ENCODE measurements at places on chromosomes 12 and 14.

GRCh38 chr12:132528564-132529106, 38.7 kb downstream of the FBRSL1 start:
- no peak for DNase-seq

- DNase-seq, result no peak
Observed at GRCh38 chr14:105272623-105273022, 24.3 kb downstream of the BTBD6 start.

DNA sequence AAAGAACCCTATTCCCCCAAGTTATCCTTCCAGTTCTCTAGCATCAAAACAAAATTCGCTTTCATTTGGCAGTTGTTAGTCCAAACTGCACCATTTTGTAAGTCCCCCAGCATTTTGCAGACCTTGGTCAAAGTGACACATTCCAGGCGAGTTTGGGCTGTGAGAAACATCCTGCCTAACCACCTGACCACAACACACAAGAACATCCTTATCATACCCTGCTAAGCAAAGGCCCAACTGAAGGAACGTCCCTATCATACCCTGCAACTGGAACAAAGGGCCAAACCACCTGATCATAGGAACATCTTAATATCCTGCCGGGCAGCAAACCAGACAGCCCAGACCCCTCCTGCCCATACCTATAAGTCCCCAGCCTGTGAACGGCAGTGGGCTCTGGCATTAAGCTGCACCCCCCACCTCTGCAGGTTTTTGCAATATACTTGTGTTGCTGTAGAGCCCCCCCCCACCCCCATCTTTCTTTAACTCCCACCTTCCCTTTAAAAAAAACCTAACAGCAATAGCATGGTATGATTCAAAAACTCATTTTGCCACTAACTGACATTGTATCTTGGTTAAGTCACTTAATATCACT, 2.7 kb downstream of the PCNX4 start:
- no peak for DNase-seq

- DNase-seq, result no peak
Observed at GRCh38 chr12:63220921-63221320, 69.9 kb upstream of the AVPR1A start.

DNA sequence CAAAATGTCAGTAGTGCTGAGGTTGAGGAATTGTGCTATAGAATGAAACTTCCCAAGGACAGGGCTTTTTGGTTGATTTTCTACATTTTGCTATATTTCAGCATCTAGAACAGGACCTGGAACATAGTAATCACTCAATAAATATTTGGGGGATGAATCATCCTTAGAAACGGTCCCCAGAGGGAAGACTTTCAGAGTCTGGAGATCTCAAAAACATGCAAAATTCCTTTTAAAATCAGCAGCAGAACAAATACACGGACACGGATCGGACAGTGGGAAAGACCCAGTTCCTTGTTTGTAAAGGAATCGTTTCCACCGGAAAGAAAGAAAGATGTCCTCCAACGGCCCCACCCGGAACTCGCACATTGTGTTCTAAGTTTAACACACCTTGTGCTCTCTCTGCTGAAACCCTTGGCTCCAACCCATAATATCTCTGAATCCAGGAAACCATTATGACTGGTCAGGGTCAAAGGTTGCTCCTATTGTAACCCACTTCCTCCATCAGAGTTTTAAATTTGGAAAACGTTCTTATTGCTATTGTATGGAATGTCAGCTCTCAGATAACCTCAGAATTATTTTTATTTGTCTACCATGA, 617.2 kb downstream of the MED13L start:
- no peak for DNase-seq

DNA sequence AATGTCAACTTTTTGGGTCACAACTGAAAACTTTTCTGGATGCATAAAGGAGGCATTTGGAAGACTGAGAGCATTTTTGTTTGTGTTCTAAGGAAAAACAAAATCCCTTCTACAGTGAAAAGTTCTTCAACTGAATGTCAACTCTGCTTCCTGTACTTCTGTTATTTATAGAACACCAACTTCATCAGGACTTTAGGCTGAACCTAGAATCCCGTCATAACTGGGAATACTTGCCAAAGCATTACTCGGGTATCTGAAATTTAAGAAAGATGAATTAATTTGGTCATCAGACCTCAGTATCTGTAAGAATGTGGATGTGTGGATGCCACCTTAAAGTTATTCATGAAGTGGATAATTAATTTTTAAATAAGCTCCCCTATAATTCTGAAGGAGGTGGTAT, 73.2 kb downstream of the FERMT2 start:
- DNase-seq, result no peak

DNA sequence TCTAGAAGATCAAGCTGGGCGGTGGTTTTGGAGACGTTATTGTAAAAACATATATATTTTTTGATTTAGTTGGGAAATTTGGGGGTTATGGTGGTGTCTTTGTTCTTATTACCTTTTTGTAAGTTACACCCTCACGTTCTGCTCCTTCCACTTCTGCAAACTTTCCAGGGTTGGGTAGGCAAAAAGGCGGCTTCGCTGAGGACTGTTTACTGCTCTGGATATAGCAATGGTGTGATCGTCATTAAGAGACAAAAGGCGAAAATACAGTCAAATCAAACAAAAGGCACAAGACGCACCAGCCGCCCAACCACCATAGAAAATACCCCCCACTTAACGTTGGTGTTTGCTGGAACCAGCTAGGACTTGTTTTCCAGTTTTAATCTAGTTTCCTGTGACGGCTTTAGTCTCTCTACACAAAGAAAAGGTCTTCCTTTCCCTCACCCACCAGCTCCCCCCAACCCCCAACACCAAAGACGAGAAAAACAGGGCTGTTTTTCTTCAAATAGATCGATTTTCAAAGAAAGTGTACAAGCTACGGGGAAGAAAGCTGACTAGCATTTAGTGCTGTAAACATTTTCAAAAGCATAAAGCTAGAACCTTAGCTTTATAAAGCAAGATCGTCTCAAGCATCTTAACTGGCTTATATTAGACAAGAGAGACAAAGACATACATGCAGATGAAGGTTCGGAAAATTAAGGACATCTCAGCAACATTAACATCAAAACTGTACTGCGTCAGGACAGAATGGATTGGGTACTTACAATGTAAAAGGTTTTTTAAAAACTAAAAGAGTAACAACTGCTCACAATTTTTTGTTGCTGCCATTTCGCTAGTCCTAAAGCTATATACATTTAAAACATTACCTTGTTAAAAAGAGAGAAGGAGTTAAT, 2.0 kb upstream of the SETD1B start:
- peak; percentile 29 for DNase-seq

GRCh38 chr14:77302926-77303325, 17.8 kb downstream of the POMT2 start:
- peak; percentile 10 for DNase-seq

DNA sequence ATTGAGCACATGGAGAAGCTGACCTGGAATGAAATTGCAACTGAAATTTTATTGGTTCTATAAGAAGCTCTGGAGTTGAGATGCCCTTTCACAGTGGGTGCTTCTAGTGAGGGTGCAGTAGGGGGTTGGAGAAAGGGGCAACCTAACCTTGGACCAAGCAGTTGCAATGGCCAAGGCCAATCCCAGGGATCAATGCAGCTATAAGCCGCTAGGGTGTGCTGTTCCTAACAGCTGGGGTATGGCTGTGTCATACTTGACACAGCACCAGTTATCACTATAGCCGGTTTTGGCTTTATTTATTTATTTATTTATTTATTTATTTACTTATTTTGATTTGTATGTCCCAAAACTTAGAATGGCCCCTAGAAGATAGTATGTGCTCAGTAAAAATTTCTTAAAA, 505.9 kb downstream of the FLRT2 start:
- peak; percentile 34 for DNase-seq

DNA sequence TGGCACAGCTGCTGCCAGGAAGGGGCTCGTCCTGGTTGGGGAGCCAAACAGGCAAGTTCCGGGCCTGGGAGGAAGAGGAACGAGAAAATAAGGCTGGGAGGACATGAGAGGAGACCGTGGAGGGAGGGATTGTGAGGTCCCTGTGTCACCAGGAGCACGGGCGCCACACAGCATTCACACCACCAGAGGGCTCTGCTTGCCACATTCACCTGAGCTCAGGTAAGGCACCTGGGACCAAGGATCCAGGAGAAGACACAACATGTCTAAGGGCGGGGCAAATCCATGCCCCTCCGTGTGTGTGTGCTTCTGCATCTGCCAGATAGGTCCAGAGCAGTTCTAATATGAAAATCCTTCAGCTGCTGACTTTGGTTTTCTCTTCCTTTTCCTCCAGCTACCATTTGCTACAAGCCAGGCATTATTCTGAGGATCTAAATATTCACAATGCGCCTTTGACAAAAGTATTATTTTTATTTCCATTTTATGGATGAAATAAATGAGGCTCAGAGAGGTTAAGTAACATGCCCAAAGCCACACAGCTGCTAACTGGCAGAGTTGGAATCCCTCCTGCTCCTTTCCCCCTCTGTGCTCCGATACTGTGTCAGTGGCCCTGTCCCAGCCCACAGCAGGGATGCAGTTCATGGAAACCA, 14.6 kb downstream of the RAPGEF3 start:
- DNase-seq, result no peak

DNA sequence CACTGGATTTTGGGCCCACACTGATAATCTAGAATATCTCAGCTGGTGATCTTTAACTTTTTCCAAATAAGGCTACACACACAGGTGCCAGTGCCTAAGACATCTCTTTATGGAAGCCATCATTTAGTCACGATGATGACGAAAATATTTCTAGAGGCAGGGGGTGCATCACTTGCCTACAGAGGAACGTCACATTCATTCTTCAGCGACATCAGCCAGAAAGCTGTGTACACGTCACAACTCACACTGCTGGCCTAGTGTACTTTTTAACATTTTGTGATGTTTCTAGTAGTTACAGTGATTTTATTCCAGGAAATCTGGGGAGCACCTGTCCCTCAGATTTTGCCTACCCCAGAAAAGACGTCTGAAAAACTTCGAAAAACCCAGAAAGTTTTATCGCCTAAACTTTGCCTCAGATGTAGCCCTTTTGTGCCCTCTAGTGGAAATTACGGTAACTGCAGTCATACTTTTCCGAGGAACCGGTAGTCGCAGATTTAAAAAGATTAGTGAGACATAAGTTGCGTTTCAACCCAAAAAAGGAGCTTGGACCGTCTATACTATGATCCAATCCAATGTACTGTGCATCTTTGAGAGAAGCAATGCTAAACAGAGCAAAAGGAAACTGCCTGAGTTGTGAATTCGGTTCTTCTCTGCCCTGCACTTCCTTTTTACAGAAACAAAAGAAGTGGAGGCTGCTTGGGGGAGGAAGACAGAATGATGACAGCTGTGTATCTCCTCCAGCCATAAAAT, 64.3 kb upstream of the STON2 start:
- DNase-seq, result peak; percentile 82

GRCh38 chr12:8630131-8630530, 17.5 kb upstream of the AICDA start:
- no peak for DNase-seq

- DNase-seq, result no peak
Observed at GRCh38 chr12:18546399-18546798, 191.4 kb downstream of the PLCZ1 start.

DNA sequence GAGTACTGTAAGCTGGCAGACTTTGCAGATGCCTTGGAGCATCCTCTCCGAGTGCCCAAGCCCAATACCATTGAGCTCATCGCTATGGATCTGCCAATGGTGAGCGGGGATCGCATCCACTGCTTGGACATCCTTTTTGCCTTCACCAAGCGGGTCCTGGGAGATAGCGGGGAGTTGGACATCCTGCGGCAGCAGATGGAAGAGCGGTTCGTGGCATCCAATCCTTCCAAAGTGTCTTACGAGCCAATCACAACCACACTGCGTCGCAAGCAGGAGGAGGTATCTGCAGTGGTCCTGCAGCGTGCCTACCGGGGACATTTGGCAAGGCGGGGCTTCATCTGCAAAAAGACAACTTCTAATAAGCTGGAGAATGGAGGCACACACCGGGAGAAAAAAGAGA, 41.6 kb downstream of the FIGNL2 start:
- DNase-seq, result no peak

- DNase-seq, result no peak
Observed at GRCh38 chr12:704516-705242, 41.4 kb upstream of the NINJ2 start.
